ENCODE measurements at places on chromosomes 6 and 20. TPM values are rescaled to one million over a fixed set of nuclear protein-coding genes. Genes with fewer than 3 reads are reported as not detected.

DNA sequence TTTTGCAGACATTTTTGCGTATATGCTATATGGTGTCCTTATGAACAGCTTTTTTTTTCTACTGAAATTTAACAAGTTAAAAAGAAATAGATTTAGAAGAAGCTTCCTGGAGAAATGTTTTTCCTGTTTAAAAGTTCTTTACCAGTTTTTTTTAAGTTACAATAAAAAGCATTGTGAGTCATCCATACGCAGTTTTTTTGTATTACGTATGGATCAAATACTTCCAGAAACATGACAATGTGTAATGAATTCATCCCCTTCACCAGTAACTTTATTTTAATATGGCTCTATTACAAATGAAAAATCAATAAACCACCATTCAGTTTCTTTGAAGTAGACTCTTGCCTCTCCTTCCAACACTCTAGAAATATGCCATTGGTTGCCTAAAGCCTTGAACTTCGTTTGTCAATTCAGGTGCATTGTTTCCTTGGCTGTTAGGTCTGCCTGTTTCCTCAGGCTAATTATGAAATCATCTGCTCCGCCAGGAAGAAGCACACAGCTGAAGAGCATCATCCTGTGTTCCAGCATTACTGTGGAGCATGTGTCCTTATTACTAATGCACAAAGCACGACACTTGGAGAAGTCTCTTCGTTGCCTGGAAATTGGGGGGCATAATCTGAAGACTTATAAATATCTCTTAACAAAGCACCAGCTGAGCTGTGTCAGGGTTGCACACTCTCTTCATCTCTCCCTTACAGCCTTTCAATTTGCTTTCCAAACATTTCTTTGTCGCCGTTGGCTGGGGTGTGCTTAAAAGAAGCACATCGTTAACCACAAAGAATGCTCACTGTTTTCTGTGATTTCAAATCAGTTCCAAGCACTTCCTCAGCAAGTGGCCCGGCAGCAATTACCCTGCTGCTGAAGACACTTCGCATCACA, 9.6 kb downstream of the MOXD1 start:
- no peak for DNase-seq

DNA sequence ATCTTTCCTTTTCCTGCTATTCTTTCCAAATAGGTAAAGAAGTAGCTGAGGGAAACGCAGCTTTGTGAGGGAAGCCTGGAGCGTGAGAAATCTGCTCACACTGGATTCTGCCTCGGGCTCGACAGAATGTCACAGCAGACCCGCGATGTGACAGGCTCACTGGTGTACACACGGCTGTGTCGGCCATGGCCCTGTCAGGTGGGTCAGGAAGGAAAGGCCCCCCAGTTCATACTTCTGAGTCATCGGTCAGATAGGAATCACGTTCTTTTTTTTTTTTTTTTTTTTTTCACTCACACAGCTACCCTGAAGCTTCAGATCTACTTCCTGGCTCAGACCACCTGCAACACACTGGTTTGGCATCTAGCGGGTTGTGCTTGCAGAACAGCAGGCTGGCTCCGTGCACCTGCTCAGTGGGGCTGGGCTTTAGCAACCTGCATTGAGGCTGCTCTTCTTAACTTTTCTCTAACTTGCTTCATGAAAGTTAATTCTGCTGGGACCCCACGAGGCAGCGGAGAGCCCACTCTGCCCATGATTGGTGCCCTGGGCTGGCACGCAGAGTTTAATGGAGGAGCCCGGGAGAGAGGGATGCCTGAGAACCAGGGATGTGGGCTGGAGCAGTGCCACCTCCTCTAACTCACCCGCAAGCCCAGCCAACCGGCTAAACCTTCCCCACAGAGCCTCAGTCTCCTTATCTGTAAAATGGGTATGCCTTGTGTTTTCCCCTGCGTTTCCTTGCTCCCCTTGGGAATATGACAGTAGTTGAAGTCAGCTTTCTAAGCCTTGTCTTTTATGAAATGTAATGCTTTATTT, 61.5 kb upstream of the FNDC1 start:
- no peak for DNase-seq

- DNase-seq: no peak
Measured at GRCh38 chr6:118808793-118809638, 84.9 kb upstream of the ASF1A start.

Gene SLC35A1
- total RNA-seq: 15.0 TPM

GRCh38 chr20:26207237-26207966, 510.7 kb upstream of the ZNF337 start:
- no peak for DNase-seq
